ENCODE measurements at places on chromosomes 3 and 15.

DNA sequence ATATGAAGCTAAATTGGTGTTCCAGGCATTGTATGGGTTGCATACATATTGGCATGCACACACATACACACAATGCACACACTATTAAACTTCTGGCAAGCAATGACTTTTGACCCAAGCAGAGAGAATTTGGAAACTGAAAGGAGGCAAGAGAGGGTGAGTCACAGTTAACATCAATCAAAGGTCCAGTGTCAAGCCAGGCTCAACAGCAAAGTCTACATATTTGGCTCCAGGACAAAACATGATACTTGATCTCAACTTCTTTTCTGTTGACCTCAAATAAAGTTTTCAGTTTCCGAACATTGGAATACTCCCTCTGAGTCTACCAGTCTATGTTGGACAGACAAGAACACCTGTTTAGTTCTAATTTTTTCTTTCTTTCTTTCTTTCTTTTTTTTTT is 28.3 kb downstream of the IL12A start:
- DNase-seq: no peak

DNA sequence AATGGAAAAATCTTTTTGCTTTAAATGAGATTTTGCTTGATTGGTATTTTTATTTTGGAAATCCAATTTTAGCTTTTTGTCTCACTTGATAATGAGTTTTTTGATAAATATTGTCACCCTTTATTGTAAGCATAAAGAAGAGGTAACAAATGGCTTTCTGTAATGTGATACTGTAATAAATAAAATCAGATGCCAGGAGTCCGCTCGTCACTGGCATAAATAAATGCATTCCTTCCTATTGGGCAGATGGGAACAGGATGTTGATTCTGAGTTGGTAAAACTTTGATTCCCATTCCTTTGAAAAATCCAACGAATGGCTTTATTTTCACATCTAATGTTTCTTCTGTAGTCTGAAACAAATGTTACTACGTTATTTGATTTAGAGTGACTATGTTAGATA is 59.9 kb downstream of the CACNA2D3 start:
- no peak for DNase-seq

DNA sequence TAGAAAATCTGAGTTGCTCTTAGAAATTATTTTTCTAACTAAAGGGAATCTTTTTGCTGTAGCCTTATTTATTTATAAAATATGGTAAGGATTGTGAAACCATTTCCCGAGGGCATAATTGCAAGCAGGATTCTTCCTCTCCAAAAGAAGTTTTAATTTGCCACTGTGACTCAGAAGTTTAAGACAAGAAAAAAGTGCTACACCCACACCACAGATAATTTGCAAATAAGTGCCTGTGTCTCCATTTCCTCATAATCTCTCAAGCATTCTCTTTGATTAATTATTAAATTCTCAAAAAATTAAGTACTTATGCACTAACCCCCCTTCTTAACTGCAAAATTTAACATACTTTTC is 43.6 kb downstream of the RASA2 start:
- DNase-seq: no peak

GRCh38 chr3:127226946-127227842 is 34.3 kb downstream of the PRR23E start:
- peak; percentile 77 for DNase-seq

GRCh38 chr3:148820361-148821245 is 7.0 kb upstream of the CPB1 start:
- DNase-seq: no peak

DNA sequence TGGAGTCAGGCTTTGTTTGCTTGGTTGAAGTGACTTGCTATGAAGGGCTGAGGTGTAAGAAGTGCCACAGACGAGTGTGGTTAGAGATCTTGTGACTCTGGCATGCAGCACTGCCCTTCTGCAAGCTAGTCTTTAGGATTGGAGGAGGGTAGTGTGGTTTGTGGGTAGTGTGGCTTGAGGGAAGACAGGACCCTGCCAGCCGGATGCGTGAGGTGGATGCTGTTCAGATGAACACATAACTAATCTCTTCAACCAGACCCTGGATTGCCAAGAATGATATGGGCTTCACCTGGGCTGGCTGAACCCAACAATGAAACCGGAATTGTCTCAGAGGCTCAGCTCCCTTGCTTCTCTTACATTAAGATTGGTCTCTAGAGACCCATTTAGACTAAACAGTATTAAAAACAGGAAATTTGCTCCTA is 32.7 kb downstream of the STARD9 start:
- no peak for DNase-seq

DNA sequence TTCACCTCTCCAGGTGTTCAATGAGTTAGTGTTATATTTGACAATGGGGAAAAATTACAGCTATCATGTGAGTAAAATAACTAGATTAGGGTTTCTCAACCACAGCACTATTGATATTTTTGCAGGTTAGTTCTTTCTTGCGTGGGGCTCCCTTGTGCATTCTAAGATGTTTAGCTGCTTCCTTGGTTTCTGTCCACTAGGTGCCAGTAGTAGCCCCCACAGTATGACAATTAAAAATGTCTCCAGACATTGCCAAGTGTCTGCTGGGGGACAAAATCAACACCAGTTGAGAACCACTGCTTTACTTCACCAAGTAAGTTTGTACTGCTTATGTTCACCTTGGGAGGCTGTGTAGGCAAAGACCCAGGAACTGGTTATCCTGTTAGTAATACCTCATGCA is 618.7 kb downstream of the EDEM1 start:
- DNase-seq: peak; percentile 66

DNA sequence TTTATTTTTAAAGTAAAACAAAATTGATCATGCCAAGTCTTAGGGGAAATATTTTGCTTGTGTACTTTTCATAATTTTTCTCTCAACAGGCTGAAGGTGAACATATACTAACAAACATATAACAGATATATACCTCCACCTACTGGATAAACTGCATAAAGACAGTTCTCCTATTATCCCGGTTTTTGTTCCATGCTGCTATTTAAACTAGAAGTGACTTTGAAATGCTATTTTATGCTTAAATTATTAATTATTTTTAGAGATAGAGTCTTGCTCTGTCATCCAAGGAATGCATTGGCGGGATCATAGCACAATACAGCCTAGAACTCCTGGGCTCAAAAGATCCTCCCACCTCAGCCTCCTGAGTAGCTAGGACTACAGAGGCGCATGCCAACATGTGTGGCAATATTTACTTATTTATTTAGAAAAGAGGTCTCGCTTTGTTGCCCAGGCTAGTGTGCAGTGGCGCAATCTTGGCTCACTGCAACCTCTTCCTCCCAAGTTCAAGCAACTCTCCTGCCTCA is 49.8 kb downstream of the ST3GAL6 start:
- DNase-seq: peak; percentile 38

DNA sequence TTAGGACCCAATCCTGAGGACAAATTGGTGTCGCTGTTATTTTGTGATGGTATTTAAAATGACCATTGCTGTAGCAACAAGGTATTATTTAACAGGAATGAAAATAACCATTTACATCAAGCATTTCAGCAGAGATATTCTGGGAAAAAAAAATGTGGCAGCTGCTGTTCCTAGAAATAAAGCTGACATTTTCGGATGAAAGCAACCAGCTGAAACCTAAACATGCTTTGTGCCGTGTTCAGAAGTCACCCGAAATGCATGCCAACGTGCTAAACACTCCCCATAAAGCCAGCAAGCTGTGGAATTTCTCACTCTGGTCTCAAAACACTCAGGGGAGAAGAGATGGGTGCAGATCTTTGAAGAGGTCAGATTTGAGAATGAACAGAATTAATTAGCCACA is 31.5 kb upstream of the TAFA4 start:
- DNase-seq: no peak

- DNase-seq: peak; percentile 74
These were observed 238.5 kb upstream of the LRRN1 start for GRCh38 chr3:3560591-3561311.

DNA sequence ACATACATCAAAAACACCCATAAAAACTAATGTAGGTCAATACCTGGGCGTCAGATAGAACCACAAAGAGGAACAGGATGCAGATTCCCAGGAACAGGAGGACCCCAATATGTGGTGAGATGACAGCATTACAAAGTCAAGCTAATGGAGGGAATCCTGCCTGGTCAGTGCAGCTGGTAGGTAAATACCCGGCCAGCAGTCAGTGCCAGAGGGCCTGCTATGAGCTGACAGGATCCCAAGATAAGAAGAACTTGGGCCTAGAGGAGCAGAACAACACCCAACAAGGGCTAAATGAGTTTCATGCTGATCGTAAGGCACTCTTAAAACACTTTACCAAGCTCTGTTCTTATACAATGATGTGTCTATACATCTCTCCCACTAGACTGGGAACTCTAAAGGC is 61.2 kb upstream of the KCNMB2 start:
- DNase-seq: peak; percentile 18

GRCh38 chr3:13262493-13263211 is 157.5 kb downstream of the NUP210 start:
- DNase-seq: no peak

DNA sequence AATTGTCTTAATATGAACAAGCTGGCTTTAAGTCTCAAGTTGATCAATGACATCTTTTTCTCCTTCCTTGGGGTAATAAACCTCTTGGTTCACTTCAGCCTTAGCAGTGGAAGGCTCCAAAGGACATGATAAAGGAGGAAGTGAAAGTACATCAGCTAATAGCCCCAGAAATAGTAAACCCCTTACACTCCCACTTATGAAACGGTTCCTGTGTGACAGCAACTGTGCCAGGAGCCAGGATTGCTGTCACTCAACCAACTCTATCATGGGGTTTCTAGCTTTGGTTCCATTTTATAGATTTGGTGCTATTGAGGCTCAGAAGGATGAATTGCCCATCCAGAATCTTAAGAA is 216.7 kb downstream of the ABHD5 start:
- no peak for DNase-seq

DNA sequence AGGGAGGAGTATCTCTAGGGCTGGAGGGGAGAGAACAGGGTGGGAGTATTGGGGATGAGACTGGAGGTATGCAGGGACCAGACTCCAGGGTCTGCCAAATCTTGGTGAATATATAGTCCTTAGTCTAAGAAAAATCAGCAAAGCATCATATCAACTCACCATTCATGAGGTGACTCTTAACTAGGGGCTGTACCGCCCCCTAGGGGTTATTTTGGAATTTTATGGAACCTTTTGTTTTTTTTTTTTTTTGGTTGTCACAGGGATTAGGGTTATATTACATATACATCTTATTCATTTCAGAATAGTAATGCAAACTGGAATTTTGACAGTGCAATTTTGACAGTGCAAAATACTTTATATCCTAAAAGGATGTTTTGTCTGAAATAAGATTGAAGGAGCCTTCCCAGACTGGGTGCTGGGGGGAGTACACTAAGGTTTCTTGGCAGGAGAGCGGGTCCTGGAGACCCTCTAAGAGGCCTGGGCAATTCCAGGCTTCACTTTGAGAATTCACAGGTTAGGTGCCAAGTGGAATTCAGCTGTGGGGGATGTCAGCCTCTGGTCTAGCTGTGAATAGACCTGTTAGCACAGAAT is 7.5 kb downstream of the CMTM7 start:
- DNase-seq: peak; percentile 68

DNA sequence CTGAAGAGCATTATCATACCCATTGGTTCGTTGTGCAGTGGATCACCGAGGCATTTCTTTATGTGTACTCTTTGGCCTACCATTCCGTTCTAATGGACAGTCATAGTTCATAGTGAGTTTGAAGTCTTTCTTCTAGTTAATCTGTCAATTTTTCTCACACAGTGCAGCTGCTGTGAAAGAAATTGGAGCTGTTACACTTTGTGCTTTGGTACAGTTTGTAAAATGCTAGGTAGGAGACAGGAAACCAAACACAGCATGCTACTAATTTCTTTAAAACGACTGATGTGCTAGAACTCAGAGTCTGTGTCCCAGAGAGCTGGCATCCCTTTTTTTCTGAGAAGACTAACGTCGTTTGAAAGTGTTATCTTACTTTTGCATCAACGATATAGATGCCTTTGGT is 218.9 kb downstream of the CNTN4 start:
- no peak for DNase-seq

GRCh38 chr3:135226057-135226456 is 431.0 kb downstream of the EPHB1 start:
- DNase-seq: no peak

- no peak for DNase-seq
These were observed 153.0 kb downstream of the SMAD6 start for GRCh38 chr15:66855041-66855440.

DNA sequence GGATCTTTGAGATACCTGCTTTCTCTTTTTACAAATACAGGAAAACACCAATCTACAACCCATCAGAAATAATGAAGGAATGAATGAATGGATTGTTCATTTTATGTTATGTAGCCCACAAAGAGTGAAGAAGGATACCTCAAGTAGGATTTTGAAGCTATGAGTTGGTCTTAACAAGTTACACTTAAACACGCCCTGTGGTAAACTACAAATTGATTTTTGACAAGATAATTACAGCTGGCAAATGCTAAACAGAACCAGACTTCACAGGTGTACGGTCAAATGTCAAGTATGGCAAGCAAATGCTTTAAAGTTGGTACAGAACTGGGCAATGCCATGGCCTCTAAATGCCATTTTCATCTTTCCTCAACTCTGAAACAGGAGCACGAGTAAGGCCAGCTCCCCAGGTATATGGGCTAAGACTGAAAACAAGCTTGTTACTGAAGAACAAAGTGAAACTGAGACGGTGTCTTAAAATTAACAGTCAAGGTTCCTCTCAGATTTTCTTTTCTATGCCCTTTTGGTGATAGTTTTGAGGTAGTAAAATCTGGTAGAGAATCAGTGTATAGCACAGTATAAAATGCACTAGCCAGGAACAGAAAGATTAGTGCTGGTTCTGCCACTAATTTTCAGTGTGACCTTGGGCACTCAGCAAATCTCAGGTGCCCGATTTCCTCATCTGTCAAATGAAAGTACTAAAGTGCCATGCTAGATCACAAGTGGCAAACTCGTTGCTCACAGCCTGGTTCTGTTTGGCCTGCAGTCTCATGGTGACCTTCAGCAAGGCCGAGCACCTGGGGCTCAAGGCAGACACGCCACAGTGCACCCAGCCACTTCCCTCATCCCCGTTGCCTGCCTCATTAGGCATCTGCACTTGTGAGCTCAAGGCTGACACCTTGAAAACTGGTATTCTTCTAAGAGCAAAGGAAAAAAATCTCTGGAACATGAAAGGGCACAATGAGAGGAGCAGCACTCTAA is 9.5 kb downstream of the RUVBL1 start:
- DNase-seq: no peak

DNA sequence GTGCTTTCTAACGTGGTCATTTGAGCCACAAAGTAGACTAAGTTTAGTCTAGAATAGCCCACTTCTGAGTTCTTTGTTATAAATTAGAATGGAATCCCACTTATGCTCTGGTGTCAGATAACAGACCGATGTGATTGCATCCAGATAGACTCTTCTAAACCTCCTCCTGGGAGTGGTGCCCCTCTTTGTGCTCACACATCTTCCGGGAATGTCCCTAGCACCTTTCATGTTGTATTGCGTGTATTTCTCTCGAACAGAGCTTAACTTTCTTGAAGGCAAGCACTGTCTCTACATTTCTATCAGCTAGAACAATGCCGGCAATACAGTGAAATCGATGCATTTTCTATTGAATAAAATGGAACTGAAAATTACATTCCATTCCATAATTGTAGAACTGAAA is 23.0 kb downstream of the CP start:
- DNase-seq: peak; percentile 94

GRCh38 chr3:123083383-123084124 is 16.7 kb downstream of the PDIA5 start:
- DNase-seq: no peak

GRCh38 chr15:69696946-69697345 is 244.3 kb downstream of the RPLP1 start:
- DNase-seq: no peak
